ENCODE measurements at places on chromosomes 2 and 18.

DNA sequence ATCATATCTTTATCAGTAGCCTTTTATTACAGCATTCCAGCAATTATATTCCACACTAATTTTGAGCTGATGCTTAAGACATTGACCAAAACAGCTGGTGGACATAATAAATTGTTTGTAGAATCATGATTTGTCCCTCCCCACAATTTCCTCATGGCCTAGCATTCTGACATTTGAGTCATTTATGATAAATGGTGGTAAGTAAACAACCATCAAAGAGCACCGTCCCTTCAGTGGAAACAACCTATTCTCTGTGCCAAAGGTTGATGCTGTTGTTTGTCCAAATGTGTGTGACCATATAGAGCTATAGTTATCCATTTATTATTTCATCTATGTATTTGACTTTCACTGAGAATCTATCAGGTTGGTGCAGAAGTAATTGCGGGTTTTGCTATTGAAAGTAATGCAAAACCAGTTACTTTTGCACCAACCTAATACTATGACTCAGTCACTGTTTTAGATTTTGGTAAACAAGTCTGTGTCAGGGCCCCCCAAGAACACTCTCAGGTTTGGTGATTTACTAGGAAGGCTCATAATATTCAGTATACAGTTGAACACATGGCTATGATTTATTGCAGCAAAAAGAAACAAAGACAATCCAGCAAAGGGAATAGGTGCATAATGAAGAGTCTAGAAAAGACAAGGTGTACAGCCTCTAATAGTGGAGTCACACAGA lies 608.7 kb upstream of the REG3G start:
- no peak for DNase-seq

GRCh38 chr2:96304606-96305005 lies 740 bp downstream of the SNRNP200 start:
- DNase-seq: no peak

DNA sequence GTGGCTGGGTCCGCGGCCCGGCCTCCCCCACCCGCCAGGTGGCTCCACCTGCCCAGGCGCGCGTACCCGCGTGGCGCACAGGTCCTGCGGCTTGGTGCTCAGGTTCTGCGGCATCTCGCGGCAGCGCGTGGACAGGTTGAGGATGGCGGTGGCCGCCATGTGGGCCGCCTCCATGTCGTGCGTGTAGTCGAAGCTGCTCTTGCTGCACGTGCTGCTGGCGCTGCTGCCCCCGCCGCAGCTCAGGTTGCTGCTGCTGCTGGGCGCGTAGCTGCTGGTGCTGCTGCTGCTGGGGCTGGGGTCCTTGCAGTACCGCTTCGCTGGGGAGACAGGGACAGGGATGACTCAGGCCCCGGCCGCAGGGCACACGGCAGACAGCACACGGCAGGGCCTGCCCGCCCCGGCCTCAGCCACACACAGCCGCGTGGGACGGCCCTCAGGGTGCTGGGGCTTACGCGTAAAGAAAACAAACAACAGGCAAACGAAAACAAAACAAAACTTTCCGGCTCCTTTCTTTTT lies 147.7 kb upstream of the PXDN start:
- DNase-seq: no peak

GRCh38 chr18:37584217-37584616 lies 18.6 kb upstream of the CELF4 start:
- no peak for DNase-seq

DNA sequence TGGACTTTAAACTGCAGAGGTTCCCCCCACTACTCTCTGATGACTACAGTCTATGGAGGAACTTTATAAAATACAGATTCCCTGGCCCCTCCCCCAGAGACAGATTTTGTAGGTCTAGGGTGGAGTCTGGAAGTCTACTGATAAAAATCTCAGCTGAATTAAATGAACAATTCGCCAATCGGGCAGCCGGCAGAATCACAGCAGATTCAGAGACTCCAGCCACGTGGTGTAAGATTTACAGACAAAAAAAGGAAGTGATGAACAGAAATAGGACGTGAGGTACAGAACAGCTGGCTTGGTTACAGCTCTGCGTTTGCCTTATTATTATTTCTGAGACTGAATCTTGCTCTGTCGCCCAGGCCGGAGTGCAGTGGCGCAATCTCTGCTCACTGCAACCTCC lies 21.4 kb upstream of the MTA3 start:
- no peak for DNase-seq

- no peak for DNase-seq
Observed at GRCh38 chr2:120441351-120441700, 95.4 kb downstream of the INHBB start.

GRCh38 chr2:2182551-2183071 lies 148.5 kb downstream of the MYT1L start:
- DNase-seq: no peak

Data from epithelial cell of prostate (primary cell).